ENCODE measurements at places on chromosomes 12 and 14.
A peak's percentile ranks its signal among the peaks of the same experiment; 100 is the strongest.

DNA sequence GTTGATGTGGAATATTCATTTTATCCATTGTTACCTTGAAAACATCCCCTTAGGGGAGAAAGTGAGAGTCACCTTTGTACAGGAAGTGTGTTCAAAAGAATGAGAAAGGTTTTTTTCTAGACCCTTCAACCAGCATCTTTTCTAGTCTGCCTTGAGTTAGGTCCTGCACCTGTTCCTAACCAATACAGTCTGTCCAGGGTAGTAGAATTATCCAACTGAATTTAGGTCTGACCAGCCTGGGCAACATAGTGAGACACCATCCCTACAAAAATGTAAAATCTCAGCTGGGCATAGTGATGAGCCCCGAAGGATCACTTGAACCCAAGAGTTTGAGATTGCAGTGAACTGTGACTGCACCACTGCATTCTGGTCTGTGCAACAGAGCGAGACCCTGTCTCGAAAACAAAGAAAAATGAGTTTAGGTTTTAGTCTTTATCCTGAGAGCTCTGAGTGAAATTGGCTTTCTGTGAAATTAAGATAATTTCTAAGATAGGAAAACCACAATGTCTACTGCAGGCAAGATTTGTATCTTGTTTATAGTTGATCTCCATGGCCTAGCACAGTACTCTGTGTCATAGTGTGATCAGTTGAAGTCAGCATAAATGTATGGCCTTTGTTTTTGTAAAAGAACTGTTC, 25.2 kb downstream of the ARHGAP5 start:
- no peak for DNase-seq

- no peak for DNase-seq
Measured at GRCh38 chr12:1884651-1885050, 33.8 kb downstream of the CACNA2D4 start.

DNA sequence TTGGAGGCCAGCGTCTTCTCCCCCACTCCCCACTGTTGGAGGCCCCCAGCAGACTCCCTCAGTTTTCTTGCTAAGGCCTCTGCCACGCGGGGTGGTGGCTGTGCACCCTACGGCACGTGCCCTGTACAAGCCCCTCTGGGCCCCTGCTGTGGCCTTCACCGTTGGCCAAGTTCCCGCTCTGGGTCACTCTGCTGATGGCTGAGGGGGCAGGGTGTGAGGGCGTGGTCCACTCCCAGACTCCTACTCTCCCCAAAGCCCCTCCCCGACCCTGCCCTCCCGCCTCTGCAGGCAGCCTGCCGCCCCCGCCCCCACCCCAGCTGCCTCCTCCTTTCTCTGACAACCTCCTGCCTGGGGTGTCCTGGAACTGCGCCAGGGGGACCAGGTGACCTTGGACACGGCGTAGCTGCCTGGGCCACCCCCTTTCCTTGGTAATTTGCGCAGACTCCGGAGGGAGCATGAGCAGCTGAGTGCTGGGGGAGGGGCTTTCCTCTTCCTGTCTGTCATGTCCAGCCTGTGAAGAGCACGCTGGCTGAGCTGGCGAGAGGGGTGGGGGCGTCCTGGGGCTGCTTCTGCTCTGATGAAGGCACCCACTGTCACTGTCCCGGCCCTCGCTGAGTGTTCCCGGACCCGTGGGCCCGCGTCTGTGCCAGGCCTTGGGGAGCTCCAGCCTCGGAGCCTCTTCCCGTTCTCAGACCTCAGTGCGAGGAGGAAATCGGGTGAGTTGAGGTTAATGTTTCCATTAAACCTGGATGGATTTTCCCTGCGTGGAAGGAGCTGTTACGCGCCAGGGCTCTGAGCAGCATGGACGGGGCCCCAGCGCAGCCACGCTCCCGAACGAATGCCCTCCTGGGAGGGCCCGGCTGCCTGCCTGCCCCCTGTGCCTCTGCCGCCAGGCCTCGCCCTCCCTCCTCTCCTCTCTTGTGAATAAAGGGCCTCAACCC, 85.0 kb downstream of the KIF26A start:
- no peak for DNase-seq

DNA sequence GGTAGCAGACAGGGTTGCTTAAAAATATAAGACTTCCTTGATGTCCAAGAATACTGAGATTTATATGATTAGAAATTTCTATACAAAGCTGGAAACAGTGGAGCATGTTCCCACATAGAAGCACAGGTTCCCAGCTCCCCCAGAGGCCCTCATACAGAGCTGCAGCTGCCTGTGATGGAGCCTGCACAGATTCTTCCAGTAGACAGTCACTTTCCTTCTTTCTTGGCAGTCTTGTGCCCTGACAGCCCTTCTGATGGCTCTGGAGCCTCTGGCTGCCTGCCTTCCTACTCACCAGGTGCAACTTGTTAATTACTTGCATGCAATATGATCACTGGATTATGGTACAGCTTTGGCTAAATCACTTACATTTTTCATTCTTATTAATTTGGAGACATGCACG, 44.4 kb downstream of the BICD1 start:
- DNase-seq = no peak

GRCh38 chr12:26976687-26977086, 37.5 kb downstream of the TM7SF3 start:
- no peak for DNase-seq

DNA sequence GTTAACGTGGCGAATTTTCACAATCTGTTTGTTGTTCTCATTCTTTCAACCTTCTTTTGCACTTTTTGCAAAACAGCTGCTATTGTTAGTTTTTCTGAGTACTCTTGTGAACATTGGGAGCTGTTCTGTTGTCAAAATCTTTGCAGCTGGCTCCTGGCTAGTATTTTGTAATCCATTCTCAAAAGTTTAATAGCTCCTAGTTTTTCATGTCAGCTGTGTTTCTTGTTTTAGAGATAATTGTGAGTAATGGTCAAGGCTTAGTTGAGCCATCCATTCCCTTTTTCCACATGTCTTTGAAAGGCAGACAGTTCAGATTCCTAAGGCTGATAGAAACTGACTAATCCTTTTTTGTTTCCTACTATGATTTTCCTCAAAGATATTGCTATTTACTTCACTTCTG, 39.1 kb upstream of the CRADD start:
- no peak for DNase-seq

DNA sequence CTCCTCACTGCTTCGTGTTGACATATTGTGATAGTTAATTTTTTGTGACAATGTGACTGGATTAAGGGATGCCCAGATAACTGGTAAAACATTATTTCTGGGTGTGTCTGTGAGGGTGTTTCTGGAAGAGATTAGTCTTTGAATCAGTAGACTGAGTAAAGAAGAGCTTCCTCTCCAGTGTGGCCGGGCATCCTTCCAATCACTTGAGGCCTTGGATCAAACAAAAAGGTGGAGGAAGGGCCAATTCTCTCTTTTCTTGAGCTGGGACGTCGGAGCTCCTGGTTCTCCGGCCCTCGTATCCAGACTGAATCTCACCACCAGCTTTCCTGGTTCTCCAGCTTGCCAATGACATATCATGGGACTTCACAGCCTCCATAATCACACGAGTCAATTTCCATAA, 240.4 kb downstream of the CHST11 start:
- no peak for DNase-seq

DNA sequence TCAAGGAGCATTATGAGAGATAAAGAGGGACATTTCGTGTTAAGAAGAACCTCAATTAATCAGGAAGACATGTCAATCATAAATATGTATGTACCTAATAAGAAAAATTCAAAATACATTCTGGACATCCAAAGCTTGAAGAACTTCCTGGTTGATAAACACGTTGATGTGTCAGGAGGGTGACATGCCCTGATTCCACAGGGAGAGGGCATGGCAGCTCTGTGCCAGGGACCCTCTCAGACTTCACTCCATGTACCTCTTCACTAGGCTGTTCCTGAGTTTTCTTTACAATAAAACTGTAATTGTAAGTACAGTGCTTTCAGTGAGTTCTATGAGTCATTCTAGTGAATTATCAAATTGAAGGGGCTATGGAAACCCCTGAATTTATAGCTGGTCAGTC, 163.5 kb downstream of the CFAP54 start:
- no peak for DNase-seq

GRCh38 chr12:110351119-110351518, 52.4 kb downstream of the ANAPC7 start:
- no peak for DNase-seq

DNA sequence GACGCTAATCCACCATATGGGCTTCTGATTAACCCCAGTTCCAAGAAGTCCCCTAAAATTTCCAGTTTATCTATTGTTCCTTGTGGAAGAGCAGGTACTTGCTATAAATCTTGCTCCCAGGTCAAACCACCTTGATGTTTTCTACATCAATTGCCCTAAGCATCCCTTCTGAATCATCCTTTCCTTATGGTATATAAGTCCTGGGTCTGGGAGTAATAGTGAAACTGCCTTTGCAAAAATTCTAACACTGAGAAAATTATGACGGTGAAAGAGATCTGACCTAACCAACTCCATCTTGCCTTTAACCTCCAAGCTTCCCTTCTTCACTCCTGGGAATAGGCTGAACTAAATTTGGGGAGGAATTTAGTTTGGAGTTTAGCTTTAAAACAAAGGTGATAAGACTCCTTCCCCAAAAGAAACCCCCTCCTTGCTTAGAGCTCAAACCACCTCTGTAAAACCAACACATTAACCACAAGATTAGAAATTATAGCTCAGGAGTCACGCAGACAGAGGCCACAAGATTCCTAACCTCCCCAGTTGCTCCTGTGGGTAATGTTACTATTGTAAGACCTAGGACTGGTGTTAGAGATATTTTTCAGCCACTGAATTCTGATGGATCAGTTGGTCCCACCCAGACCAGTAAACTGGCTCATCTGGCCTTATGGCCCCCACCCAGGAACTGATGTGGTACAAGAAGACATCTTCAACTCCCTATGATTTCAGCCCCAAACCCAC, 33.8 kb upstream of the DTX1 start:
- DNase-seq = no peak

DNA sequence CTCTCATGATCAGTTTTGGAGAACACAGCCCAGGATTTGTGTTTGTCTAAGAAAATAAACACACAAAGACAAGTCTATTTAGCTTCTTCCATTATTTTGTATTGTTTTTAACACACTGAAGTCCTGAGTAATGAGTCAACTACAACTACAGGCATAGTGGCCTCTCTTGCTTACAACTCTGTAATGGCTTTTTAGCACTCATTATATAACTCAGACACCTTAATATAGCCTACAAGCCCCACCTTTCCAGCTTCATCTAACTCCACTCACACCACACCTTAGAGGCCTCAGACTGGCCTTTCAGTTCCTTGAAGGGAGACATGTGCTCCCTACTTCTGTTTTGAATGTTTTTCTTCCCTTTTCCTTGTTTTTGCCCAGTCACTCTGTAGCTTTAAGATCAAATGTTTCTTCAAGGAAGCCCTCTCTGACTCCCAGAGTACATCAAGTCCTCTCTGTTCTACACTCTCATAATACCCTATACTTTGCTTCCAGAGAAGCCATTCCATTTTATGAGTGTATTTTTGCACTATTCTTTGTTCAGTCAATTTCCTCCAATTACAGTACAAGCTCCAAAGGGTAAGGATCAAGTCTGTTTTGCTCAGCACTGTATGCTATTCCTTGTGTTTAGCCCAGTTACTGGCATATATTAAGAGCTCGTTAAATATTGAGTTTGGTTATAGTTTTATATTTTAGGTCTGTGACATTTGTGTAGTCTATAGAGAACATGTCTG, 233.6 kb upstream of the ARHGAP5 start:
- no peak for DNase-seq

- no peak for DNase-seq
Measured at GRCh38 chr14:61602003-61602732, 93.1 kb upstream of the HIF1A start.

DNA sequence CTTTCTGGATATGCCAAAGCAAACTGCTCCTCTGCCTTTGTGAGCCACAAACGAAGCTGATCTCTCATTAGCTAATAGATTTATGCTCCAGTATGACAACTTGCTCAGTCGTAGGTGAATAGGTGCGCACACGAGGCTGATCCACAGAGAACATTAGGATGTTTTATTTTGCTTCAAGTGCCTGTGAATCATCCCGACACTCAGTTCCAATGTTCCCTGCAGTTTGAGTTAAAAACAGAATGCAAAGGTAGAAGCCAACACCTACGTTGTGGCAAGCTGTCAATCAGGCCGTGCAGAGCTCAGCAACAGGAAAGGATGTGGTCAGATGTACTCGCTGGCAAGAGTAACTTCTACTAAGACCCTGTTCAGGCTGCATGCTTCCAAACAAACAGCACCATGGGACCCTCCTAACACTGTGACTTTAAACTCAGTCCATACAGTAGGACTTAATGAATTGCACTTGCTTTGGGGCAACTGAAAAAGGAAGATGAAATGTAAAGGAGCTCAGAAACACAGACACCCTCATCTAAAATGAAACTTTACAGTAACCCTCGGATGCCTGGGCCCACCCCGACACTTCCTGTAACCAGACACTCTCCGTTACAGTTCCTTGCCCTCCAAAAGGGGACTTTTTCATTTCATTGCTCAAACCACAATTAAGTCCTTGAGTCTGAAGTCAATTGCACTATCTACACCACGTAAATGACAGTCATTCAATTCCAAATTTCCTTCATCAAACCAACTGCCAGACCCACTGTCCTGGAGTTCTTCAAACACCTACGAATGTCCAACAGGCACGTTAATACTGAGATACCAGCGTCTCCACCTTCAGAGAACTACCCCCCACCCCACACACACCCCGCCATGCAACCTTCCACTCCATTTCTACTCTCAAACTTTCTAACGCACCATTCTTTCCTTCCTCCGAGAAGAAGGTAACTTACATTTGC, 1.6 kb downstream of the CCDC88C start:
- DNase-seq = no peak

DNA sequence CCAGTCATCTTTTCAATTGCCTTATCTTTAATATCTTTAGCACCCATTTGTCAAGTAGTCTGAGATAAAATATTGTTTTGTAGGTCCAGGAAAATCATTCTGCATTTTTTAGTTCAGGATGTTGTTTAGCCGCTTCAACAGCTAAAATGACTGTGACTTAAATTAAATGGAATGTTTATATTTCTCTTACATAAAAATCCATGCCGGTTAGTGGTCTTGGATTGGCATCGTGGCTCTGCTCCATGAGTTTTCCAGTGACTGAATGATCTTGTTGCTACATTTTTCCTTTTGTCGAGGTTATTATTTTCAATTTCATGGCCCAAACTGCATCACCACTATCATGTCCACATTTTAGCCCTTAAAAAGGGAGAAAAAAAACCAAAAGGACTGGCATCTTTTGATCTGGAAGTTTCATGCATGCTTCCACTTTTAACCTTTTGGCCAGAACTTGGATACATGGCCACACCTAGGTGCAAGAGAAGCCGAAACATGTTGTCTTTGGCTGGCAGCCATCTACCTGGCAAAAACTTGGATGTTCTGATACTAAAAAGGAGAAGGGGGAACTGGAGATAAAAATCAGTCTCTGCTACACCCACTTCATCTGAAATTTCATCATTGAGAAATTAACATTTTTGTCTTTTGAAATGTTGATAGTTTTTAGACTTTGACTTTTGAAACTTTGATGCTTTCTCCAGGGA, 142.4 kb downstream of the OTOGL start:
- DNase-seq = peak; percentile 86

- DNase-seq = no peak
Measured at GRCh38 chr12:85527192-85527591, 247.2 kb downstream of the ALX1 start.

Data from fibroblast of skin of back (primary cell).